ENCODE measurements at places on chromosomes 1 and 21.

- no peak for DNase-seq
Observed at GRCh38 chr1:198363625-198364151, 176.8 kb downstream of the ATP6V1G3 start.

DNA sequence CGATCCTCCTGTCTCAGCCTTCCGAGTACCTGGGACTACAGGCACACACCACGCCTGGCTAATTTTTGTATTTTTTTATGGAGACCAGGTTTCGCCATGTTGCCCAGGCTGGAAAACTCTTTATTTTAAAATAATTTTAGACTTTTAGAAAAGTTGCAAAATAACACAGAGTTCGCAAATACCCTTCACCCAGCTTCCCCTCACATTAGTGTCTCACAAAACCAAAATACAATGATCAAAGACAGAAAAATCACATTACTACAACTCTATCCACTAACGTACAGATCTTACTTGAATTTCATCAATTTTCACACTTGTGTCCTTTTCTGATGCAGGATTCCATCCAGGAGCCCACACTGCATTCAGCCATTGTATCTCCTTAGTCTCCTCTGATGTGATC is 58.8 kb upstream of the ERRFI1 start:
- no peak for DNase-seq

DNA sequence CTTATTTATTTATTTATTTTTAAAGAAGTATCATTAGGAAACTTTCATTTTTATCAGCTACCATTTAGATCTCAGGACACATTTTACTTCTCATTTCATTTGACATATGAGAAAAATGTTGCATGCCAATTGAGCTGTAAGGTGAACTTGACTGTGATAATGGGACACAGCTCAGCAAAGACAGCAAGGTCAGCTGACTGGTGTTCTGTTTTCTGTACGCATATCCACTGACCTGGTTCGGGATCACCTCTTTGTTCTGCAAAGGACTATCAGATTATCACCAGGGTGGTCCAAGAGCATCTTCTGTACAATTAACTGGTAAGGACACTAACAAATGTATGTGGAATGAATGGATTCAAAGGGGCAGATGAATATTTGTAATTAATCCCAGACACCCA is 51.9 kb downstream of the TEX35 start:
- DNase-seq = no peak

GRCh38 chr1:152473887-152474537 is 36.6 kb upstream of the LCE5A start:
- DNase-seq = no peak

- DNase-seq = no peak
Observed at GRCh38 chr1:41662765-41663437, 178.4 kb upstream of the EDN2 start.

- DNase-seq = no peak
Observed at GRCh38 chr1:217004776-217005436, 281.7 kb upstream of the ESRRG start.

DNA sequence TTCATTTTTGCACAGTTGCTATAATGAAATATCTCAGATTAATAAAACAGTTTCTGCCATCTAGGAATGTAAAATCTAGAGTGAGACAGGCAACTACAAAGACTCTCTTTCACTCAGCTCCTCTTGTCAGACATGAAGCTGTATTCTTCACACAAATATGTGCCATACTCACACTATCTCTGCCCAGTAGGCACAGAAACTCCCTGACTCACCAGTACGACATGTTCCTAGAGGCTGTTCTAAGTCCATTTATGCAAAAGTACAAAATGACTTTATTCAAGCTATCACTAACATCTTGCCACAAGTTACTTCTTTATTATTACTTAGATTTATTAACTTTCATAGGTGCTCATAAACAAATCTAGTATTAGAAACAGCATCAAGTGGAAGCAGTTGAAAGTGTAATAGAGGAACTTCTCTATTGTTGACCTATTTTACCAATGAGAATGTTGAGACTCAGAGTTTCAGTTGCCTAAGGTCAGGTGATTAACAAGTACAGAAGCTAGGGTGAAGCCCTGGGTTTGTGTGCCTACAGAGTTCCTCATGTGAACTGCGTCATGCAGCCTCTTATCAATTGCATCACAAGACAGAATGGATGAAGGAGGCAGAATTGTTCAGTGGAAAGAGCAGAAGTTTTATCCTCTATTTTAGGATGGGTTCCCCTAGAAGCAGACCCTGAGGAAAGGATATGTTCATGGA is 98.9 kb downstream of the RGS2 start:
- DNase-seq = no peak

DNA sequence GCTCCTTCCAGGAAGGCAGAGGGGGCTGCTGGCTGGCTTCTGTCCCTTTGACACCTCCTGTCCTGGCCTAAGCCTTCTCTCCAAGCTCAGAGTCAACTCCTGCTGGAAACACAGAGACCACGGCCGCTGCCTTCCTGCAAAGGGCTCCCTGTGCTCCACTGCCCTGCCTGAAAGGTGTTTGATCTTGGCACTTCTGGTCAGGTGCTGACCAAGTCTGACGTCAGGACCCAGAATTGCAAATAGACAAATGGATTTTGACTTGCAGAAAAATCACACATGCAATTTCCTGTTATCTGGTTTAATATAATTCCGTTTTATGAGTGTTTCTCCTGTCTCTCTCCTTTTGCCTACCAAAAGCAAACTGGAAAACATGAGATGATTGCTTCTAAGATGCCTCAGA is 86.5 kb upstream of the HMGB4 start:
- DNase-seq = no peak

DNA sequence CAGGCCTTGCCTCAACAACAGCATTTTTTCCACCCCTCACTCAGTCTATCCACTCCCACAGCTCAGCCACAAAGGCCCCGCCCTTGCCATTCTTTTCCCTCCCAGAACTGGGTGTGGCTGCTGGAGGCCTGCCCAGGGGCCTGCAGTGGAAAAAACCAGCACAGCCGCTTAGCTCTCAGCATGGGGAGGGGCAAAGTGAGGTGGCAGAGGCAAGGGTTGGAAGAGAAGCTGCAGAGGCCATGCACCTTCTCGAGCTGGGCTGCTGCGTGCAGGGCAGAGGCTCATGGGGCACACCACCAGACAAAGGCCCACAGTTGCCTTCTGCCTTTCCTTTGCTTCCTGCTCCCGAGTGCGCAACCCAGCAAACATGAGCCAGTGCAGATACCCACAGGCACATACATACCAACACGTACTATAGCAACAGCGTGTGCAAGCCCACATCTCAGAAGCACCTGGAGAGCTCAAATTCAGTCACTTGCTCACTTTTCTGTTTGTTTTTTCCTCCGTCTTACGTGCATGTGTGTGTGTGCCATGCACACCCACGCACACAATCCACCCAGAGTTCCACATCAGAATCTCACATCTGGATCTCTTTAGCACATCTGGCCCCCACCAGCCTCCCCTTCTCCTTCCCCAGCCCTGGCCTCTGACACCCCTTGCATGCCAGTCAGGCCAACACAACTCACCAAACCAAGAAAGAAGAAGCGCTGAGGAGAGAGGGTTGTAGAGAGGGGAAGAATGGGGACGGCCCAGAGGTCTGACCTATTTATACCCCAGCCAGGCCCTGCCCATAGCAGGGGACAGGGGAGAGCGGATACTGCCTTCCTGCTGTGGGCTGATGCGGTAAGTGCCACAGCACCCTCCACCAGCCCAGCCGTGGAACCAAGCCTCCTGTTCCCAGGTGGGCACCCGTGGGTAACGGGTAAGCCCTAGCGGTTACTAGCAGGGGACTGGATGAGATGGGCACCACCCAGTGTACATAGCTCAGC is at the start of gene S100A4:
Gene S100A4, minus strand, starts transcription at position 740 of the 989 bp plus-strand sequence. CDS start 1,012 bp downstream, outside the sequence.
- peak; percentile 82 for DNase-seq

DNA sequence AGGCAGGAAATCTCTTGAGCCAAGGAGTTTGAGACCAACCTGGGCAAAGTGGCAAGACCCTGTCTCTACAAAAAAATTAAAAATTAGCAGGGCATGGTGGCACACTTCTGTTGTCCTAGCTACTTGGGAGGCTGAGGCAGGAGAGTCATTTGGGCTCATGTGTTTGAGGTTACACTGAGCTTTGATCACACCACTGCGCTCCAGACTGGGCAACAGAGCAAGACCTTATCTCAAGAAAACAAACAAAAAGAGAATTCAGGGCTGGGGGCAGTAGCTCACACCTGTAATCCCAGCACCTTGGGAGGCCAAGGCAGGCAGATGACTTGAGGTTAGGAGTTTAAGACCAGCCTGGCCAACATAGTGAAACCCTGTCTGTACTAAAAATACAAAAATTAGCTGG is 17.8 kb upstream of the SLC16A1 start:
- no peak for DNase-seq

DNA sequence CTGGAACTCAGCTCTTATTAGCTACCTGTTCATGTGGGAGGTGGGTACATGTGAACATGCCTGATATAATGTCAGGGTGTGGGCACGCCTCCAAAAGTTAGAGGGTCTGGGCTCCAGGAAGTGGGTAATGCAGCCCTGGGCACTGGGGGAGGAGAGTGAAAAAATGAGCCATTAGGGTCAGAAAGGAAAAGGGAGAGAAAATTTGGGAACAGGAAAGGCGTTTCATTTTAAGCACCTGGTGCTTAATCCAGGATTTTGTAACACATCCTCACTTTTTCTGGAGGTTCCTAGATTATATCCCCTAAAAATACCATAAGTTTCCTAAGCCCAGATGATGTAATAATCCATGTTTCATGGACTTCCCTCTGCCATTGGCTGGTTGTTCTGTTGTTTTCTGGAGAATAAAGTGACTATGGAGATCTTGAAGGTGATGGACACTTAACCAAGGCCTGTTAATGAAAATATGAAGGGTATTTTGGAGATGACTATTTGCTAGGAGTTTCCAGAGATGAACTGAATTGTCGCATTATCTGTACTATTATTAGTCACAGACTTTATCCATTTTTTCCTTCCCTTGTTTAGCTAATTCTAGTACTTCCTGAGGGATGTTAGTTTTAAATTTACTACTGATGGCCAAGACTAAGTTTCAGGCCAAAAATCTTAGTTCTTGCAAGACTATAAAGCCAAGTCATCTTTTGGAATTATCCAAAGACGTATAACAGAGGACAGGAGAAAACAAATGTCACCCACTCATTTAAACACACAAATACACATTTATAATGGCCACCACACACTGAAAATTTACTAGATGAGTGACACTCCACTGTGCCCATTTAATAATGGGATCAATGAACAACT is 24.4 kb upstream of the TARBP1 start:
- no peak for DNase-seq

- no peak for DNase-seq
Observed at GRCh38 chr1:214525535-214526019, 25.8 kb downstream of the PTPN14 start.

DNA sequence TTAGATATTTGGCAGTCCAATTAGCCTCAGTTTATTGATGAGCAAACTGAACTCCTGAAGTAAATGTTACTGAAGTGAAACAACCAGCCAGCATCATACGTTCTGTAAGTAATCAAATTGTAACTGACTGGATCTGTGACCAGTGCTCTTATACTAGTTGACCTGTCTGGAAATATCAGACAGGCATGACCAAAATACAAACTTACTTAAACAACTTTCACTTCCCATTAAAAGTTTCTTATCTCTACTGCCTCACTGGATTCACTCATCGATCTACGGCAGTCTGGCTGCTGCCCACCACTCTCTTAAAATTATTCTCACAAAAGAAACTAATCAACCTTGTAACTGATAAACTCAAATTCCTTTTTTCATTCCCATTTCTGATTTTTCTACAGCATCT is 56.4 kb downstream of the WDR3 start:
- no peak for DNase-seq

- no peak for DNase-seq
Observed at GRCh38 chr1:1684031-1684681, 8.4 kb downstream of the SLC35E2B start.

DNA sequence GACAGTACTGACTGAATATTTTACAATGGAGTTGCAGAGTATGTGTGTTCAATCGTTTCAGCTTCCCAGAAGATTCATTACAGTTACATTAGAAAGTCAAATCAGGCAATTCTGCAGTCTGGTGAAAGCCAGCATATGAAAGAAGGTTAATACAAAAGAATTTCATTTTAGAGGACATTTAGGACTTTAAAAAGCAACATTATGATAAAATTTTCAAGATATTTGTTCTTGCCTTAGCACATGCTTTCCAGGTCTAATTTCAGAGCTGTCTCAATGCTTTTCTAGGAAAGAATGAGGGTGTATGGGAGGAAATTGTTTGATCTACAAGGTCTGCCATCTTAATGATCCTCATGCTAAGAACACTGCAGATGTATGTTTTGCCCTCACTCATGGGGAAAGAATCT is 63.2 kb downstream of the RERE start:
- DNase-seq = no peak

DNA sequence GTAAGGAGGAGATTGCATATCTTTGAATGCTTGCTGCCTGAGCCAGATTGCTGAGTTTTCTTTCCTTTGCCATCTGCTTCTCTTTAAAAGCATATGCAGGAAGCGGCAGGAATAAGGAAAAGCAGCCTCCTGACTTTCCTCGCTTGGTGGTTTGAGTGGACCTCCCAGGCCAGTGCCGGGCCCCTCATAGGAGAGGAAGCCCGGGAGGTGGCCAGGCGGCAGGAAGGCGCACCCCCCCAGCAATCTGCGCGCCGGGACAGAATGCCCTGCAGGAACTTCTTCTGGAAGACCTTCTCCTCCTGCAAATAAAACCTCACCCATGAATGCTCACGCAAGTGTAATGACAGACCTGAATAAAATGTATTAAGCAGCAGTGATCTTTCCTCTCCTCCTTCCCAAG is 1.5 kb downstream of the CORT start:
- DNase-seq = no peak

DNA sequence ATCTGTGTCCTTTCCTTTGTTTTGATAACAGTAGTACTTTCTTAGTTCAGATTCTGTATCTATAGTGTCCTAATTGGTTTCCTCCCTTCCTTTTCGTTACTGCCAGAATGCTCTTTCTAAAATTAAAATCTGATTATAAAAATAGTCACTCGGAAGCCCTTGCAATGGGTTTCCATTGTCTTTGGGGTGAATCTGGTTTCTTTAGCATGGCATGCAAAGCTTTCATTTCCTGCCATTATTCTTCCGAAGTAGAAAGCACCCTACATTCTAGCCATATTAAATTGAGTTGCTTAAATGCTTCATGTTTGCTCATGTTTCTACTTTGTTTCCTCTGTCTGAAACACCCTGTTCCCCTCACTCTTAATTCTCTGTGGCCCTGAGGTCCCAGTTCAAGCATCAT is 53.2 kb upstream of the MACF1 start:
- DNase-seq = no peak

DNA sequence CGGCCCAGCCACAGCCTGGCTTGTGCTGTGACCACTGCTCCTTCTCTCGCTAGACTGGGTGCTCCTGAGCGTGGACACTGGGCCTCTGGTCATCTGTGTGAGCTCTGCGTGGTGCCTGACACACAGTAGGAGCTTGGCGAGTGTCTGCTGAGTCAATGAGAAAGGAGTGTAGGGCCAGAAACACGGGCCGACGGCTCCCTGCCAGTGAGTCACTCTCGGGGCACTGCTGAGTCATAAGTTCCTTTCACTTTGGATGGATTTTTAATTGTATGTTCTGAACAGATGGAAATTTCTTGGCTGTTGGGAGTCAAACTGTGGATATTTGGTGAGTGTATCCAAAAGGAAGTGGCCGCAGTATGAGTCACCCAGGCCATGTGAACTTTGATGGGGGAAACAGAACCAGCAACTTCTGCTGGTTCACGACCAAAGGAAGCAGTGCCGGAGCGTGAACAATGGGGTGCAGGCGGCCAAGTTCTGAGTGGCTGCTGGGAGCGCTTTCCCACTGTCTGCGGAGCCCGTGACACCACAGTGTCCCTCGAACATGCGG is 41.0 kb upstream of the COL18A1 start:
- peak; percentile 68 for DNase-seq

GRCh38 chr1:28592321-28593071 is 431 bp downstream of the RAB42 start:
- DNase-seq = peak; percentile 65

GRCh38 chr1:198179556-198179981 is 22.8 kb downstream of the NEK7 start:
- no peak for DNase-seq

GRCh38 chr1:30518696-30519095 is 204.7 kb downstream of the MATN1 start:
- DNase-seq = no peak

Data from GM13976 (cell line).